8988T (cell line): ENCODE measurements at places on chromosomes 2 and 18.

- DNase-seq = no peak
Measured at GRCh38 chr2:223602972-223603371, 811 bp upstream of the SCG2 start.

DNA sequence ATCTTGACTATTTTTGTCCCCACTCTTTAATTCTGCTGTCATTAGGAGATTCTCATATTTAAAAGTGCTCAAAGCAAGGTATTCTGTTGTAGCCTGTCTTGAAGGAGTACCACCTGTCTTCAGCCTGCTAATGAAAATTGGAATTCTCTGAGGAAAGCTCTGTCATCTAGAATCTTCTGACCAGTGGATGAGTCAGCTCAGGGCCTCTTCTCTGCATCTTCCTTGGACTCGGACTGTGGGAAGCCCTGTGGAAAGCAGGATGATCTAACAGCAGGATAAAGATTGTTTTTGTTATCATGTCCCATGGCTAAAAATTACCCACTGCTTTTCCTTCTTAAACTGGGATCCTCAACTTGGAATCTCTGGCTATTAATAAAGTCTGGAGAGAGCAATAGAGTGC is 18.7 kb upstream of the TMEM200C start:
- DNase-seq = no peak

GRCh38 chr2:60413814-60414168 is 139.7 kb downstream of the BCL11A start:
- DNase-seq = no peak

- DNase-seq = no peak
Measured at GRCh38 chr18:10152475-10152874, 238.7 kb downstream of the VAPA start.

- DNase-seq = no peak
Measured at GRCh38 chr18:54357082-54357659, 487 bp downstream of the STARD6 start.

- DNase-seq = no peak
Measured at GRCh38 chr18:55136864-55137263, 177.6 kb upstream of the CCDC68 start.

- DNase-seq = no peak
Measured at GRCh38 chr2:240200230-240201051, 60.0 kb upstream of the OTOS start.

DNA sequence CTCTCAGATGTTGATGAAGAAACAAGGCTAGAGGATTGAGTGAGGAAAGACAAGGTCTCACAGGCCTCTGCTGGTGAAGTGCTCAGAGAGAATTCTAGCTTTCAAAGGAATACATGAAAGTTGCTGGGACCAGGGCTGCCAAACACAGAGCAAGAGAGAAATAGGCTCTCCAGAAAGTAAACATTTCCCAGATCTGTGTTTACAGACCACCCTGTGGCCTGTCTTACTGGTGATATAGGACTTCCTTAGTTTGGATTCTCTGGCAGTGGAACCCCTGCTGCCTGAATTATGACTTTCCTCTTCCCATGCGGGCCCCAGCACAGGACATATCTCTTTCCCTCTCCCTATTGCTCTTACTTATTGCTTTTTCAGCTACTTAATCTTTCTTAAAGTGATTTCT is 64.5 kb downstream of the TACR1 start:
- no peak for DNase-seq

DNA sequence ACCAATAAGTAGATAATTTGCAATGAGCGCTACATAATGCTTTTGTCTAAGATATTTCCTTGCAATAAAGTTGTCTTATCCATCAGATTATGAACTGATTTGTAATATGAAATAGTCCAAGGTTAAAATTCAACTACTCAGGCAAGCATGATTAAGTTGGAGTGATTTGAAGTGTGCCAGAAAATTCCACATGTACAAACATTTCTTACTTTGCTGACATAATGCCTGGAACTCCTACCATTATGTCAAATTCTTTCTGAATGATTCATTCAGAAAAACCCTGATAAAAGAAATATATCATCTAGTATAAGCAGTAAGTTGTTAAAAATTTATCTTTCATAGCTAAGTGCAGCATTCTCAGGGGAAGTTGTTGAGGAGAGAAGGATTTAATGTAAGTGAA is 87.3 kb downstream of the CBLN2 start:
- no peak for DNase-seq

GRCh38 chr2:46195819-46196218 is 101.4 kb upstream of the EPAS1 start:
- DNase-seq = no peak

- no peak for DNase-seq
Measured at GRCh38 chr18:63312737-63313395, 6.7 kb downstream of the BCL2 start.

DNA sequence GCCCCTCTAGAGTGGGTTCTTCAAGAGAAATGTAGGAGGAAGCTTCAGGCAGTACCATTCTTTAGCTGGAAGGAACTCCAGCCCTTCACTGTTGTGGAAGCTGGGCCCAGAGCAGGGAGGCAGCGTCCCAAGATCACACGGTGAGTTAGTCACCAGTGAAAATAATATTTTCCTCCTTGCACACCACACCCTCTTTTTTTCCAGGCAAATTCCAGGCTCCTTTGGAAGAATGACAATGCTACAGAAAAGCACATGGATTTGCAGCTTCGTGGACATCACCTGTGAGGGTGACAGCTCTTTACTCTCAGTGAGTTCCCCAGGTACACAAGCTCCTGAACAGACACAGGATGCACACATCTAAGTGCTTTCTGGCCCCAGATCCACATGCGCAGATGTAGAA is 157.1 kb downstream of the COL6A3 start:
- no peak for DNase-seq

- peak; percentile 66 for DNase-seq
Measured at GRCh38 chr2:102240640-102241370, 54.0 kb downstream of the IL1RL2 start.

- DNase-seq = no peak
Measured at GRCh38 chr2:205511221-205511620, 171.1 kb upstream of the NRP2 start.

- DNase-seq = peak; percentile 31
Measured at GRCh38 chr2:206250041-206250897, 24.2 kb upstream of the ZDBF2 start.

DNA sequence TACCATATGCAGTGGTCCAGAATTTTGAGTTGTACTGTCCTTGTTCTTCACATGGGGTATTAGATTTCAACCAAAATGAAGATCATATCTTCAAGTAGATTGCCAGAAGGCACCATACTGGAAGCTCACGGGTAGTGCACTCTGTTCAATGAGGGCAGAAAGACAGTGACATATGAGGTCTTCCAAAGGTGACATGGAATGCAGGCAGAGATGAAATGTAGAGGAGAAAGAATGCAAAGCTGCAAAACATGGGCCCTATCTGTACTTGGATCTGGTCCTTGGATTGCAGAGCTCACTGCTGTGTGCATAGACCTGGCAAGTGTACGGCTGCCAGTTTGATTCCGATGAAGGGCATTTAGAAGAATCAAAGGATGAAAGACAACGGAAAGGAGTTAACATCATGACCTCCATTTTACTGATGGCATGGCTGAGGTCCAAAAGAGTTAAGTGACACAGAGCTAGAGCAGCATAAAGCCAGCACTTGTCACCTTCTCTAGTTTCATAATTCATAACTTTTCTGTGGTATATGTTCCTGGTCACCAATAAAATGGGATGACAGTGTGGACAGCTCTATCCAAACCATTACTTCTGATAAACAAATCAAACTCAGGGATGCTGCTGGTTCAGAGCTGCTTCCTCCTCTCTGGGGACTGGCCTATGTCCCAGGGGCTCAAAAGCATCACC is 64.7 kb downstream of the BCL2 start:
- no peak for DNase-seq

- DNase-seq = no peak
Measured at GRCh38 chr2:161136696-161137324, 23.4 kb upstream of the TANK start.

- DNase-seq = no peak
Measured at GRCh38 chr2:238155051-238155760, 3.6 kb upstream of the ERFE start.

- no peak for DNase-seq
Measured at GRCh38 chr2:54946220-54946805, 103.9 kb downstream of the RTN4 start.

DNA sequence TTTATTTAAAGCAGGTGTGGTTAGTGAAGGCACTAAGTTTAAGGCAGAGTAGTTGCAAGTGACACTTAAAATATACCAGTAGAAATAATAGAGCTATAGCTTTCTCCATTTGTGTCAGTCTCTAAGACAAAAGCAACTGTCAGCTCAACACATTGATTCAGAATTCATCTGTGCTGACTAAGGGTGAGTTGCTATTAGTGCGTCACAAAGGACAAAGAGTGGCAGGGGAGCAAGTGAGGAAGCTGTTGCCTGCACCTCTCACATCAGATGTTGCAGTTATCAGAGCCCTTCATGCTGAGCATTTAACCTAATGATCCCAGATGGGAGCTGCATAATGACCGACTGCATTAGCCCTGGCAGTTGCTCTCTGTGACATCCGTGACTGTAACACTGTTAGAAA is 138.6 kb downstream of the DTNA start:
- no peak for DNase-seq

- no peak for DNase-seq
Measured at GRCh38 chr2:168424112-168424951, 31.7 kb upstream of the CERS6 start.

DNA sequence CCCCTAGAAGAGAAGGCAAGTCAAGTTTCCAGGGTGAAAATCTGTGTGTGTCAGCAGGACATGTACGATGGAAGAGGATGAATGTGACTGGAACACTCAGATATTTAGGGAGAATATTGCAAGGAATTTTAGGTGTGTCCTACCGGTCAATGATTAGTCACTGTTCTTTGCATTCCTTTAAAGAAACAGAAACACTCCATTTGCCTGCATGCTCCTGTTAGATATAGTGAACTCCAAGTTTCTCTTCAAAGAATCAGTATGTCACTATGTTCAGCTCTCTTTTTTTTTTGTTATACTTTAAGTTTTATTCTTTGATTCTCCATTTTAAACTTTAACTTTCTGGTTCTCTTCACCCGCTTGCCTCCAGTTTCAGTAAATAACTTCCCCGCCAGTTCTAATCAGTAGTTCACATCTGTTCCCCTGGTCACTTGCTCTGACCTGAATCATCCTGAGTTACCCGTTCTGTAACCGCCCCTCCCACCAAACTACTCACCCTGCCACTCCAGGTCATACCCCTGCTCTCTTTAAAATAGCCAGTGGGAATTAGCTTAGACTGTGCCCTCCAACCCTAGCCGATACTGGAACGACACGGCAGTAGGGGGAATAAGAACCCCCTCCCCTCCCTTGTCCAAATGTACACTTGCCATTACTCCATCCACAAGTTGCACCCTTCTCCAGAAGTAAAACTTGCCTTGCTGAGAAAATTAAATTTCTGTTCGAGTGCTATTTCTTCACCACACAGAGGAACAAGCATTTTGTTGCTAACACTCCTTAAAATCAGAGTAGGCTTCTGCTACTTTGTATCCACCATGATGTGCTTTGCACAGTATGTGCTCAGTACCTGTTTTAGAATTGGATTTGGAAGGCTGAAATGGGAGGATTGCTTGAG is 268.4 kb downstream of the METTL4 start:
- peak; percentile 24 for DNase-seq

- no peak for DNase-seq
Measured at GRCh38 chr2:143524559-143525401, 395.6 kb downstream of the ARHGAP15 start.

- DNase-seq = no peak
Measured at GRCh38 chr2:20604951-20605381, 45.9 kb downstream of the HS1BP3 start.

DNA sequence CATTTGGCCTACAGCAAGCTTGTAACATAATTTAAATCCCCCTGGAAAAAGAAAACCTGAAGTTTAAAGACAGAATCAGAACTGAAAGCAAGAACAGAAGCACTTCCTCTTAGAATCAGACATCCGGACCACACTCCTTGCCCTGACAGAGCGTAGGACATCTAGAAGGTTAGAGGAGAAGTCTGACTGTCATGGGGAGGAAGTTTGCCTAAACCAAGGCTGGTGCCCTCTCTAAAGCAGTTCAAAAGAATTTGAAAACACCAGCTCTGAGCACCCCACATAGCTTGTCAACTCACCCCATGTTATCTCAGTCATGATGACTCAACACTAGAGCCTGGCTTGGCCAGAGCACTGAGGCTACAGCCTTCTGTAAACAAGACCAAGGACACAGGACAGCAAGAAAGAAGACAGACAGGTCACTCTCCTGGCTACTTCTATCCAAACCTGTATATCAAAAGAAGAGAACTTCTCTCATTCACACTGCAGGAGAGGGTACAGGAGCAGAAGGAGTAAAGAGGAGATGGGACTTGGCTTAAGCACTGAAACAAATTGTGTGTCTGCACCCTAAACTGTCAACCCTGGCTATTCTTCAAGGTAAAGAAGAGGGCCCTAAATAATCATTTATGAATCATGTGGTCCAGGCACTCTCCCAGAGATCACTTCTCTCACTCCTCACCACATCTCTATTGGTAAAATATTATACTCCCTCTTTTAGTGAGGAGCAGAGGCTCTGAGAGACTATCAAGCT is 198.6 kb downstream of the MEMO1 start:
- DNase-seq = no peak

- no peak for DNase-seq
Measured at GRCh38 chr2:23028106-23028505, 356.9 kb upstream of the KLHL29 start.

GRCh38 chr2:8141780-8142179 is 540.1 kb upstream of the ID2 start:
- DNase-seq = no peak

DNA sequence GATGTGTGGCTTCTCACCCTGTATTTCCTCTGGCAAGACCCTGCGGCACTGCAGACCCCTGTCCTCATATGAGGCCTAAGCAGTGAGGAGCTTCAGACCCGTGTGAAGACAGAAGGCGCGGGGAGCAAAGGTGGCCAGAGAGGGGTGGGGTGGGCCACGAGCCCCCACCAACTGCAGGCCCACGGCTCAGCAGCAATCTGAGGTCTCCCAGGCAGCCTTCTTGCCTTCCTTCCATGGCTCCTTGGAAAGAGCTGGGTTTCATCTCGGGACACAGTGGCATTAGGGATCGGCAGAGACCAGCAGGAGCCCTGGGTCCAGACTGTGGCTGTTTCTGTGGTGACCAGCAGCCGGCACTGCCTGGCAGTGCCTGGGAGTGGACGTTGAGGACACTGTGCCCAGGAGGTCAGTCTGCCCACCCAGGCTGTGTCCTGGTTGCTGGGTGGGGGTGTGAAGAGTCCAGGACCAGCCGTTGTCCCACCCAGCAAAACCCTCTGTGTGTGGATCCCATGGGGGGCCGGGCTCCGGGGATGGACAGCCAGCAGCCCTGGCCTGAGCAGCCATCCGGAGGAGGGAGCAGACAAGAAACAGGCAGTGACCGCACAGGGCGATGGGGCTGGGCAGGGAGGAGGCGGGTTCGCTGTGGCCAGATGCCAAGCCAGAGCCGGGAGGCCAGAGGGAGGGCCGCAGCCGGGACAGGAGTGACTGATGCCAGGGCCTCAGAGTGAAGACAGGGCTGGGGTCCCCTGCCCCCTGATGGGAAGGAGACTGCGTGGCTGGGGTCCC is 73.8 kb downstream of the RRM2 start:
- no peak for DNase-seq

- DNase-seq = no peak
Measured at GRCh38 chr18:44321868-44322590, 358.7 kb upstream of the SETBP1 start.

GRCh38 chr2:202072226-202072625 is 829 bp upstream of the KIAA2012 start:
- no peak for DNase-seq

- DNase-seq = peak; percentile 84
Measured at GRCh38 chr2:241859436-241860183, 916 bp upstream of the PDCD1 start.

- no peak for DNase-seq
Measured at GRCh38 chr18:30650499-30650898, 392.0 kb downstream of the DSC3 start.
